Right lobe of liver (tissue), 6 donors: ENCODE measurements at places on chromosomes 1 and 21.

DNA sequence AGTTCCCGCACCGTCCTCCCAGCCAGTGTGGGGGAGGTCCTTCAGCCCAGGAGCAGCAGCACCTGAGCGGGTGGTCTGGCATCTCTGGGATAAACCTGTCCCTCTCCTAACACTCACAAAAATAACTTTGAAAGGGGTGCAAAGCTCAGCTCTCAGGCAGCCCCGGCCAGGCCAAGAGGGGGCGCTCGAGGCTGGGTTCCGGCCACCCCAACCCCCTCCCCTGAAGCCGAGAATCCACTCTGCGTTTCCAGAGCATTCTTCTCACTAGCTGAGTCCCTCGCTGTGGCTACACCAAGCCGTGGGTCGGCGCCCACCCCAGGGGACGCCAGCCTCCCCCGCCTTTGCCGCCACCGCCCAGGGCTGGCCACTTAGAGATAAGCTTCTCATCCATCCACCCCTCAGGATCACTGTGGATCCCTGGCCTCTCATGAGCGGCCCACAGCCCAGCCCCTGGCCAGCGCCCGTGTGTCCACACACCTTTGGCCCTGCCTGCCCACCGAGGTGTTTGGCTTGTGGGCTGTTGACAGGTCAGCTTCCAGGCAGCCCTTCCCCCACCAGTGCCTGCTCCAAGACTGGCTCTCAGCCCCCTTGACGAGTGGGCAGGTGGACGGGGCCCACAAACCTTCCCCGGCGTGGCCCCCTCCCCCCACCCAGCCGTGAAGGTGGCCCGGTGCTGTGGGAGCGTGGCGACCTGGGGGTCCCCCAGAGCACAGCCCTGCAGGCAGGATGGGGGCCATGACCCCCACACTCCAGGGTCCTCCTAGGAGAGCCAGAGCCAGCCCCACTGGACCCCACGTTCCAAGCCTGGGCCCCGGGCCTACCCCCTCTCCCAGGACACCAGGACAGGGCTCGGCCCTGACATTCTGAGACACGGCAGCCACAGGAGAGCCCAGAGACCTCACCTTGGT lies 1.9 kb downstream of the FTCD start:
- DNase-seq = peak; percentile 91

DNA sequence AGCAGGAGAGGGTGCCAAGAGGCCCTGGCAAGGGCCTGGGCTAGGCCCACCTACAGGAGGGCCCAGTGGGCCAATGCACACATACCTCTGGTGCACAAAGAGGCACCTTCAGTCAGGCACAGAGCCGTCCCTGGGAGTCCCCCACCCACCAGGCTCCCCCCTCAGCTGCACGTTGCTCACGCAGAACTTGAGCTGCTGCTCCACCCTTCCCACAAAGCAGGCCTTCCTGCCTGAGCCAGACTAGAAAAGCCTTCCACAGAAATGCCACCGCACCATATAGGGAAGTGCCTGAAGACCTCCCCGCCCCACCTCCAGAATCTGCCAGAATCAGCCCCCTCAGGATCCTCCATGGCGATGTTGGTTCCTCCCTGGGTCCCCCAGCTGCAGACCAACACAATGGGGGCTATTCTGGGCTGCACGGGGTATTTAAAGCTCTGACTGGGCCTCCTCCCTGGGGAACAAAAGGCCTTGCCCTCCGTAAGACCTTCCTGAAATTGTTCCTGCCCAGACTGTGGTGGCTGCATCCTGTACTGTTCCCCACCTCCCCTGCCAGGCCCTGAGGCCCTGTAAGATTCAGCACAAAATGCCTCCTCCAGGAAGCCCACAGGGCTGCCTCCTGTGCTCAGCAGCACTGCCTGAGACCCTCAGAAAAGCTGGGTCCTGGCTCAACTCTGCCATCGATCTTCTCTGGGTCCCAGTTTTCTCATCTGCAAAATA lies 27.2 kb downstream of the HSPG2 start:
- no peak for DNase-seq

DNA sequence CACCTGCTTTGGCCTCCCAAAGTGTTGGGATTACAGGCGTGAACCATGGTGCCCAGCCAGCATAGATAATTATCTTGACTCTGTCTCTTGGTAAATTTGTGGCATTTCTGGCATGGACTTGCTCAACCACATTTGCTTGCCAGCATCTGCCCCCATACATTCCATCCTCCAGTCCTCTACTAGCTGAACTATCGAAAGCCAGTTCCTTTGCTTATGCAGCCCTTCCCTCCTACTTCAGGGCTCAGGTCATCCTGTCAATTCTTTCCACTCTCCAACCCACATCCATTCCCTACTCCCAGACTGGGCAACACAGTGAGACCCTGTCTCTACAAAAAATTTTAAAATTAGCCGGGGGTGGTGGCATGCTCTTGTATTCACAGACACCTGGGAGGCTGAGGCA lies 13.0 kb upstream of the UQCRHL start:
- DNase-seq = no peak

GRCh38 chr1:160973491-160973890 lies 18.9 kb upstream of the ITLN2 start:
- DNase-seq = no peak

GRCh38 chr1:59018446-59018845 lies 234.6 kb upstream of the JUN start:
- DNase-seq = no peak

- no peak for DNase-seq
Measured at GRCh38 chr1:115306146-115306545, 31.9 kb downstream of the NGF start.

DNA sequence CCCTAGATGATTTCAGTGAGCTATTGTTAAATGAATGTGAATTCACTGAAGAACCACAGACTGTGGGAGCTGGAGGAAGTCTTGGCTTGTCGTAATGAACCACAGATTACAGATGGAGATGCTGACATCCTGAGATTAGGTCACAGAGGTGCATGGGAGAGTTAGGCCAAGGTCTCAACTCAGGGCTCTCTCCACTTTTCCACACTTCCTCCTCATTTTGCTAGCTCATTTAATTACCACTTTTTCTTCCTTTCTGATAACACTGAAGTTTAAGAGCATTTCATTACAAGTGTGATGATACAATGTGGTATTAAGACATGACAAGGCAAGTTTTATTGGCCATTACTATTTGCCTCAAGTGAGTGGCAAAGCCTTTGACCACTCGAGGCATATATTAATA lies 30.8 kb downstream of the ST6GALNAC3 start:
- no peak for DNase-seq

GRCh38 chr1:26556111-26556510 lies 26.6 kb downstream of the RPS6KA1 start:
- no peak for DNase-seq

DNA sequence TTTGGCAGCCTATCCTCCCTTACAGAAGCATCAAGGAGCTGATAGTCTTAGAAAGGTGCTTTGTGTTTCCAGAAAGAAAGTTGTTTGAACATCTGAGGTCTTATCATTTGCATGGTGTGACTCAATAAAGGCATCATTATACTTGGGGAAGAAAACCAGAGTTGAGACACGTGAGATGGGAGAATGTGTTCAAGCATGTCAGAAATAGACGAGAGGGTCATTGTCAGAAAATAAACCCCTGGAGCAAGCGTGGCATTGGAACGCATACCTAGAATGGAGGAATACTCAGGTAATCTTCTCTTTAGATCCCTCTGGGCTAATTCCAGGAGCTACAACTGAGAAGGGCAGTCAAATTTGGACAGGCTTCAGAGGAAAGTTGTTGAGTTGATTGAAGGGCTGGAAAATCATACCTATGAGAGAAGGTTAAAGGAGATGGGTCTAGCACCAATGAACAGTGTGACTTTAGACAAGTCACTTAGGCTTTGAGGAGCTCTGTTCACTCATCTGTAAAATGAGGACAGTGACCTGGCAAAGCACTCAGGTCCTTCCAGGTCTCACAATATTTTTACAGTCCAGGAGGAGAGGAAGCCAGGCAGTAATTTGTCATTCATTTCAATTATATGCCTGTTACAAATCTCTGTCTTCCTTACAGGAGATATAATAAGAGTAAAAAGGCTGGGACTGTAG lies 101.3 kb upstream of the C1orf21 start:
- no peak for DNase-seq

DNA sequence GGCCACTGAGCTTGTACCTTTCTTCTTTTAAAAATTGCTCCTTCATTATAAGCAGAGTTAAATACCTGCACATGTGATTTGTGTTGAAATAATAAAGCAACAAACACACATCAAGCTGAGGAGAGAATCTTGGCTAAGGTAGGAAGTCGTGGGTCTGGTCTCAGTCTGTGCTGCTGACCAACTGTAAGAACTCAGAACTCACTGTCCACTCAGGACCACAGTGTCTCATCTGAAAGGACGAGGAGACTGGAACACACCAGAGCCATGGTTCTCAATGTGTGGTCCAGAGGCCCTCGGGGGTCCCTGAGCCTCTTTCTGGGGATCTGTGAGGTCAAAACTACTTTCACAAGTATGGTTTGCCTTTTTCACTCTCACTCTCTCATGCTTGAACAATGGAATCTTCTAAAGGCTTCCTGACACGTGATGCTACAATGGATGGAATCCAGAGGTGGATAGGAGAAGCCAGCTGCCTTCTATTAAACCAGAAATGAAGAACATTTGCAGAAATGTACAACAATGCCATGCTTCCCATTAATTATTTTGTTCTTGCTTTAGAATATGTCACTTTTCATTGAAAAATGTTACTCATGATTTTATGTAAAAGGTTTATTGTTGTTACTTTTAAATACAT lies 17.3 kb upstream of the ETS2 start:
- no peak for DNase-seq

DNA sequence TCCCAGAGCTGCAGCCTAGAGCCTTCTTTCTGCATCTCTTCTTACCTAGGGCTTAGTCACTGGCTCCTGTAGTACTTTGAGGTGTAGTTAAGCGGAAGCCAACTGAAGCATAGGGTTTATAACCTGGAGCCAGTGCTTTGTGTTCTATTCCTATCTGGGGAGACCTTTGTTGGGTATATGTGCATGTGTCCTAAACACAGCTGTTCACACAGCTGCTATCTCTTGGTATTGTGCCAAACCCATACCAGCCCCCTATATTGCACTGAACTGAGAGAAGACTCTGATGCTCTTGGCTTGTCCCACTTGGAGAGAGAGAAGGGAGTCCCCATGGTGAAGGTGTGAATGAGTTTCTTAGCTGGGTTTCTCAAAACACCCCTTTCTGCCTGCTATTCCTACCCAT lies 17.2 kb upstream of the NFASC start:
- no peak for DNase-seq

DNA sequence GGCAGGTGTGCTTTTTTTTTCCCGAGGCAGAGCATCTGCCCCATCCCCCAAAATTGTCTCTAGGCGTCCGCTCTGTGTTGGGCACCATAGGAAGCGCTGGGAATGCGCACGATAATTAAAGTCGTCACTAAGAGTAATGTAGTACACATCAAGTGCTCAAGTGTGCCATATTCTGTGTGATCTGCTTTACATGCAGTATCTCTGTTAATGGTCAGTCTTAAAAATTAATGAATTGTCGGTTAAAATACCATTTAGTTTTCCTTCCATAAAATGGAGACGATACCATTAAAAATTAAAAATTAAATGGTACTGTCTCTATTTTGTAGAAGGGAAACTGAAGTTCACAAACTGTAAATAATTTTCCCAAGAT lies 544 bp upstream of the CCT8 start:
- DNase-seq = no peak

DNA sequence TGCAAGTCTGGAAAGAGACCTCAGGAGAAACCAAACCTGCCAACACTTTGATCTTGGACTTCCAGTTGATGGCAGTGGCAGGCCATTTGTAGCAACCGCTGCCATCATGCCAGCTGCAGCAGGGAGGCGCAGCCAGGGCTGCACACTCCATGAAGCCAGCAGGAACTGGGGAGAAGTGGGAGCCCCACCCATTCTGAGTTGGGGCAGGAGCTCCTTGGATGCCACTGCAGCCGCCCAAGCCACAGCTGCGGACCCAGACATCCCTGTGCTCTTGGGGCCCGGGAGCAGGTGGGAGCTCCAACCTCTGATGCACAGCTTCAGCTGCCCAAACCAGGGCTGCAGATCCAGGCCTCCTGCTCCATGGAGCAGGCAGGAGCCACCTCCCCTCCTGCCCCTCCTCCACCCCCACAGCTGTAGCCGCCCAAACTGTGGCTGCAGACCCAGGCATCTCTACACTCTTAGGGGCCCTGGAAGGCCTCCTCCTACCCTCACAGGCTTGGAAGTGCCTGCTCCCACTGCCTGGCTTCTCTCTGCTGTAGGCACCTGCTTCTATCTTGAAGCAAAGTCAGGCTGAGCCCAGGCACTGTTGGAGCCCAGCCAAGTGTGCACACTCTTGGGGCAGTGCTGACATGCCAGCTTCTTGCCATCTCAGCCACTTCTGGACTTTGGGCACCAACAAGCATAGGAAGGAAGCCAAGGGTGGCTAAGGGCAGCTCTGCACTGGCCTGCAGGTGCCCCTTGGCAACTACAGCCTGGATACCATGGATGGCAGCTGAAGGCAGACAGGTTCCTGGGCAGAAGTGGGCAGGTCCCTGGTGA lies 20.0 kb upstream of the DISP1 start:
- DNase-seq = peak; percentile 25

GRCh38 chr1:2046174-2046917 lies 3.9 kb upstream of the PRKCZ start:
- DNase-seq = peak; percentile 91

- DNase-seq = peak; percentile 81
Measured at GRCh38 chr1:46613661-46614603, 2.7 kb downstream of the MOB3C start.

DNA sequence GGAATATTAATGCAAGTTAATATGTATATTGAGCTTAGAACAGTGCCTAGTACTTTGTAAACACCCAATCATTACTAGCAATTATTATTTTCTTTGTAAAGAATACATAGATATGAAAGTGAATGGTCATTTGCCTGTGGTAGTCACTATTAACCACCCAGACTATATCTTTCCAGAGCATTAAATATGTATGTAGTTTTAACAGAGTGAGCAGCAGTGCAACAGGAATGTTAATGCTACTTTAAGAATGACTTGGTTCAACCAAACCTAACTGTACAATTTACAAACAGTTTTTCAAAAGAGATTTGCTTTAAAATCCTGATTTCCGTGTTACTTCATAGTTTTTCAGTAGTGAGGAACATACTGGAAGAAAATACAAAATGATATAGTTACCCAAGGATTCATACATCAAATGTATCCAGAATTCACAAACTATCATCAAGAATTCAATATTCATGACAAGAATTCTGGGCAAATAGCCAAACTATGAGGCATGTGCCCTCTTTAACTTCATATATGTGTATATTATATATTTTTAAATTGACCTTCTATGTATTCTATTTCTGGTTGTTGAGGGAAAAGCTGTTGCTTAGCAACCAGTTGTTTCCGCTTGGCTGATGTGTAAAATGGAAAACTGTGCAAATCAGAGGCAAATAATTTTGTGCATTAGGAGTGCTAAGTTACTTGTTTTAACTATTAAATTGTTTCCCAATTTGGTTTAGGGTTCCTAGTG lies 34.9 kb upstream of the IVNS1ABP start:
- no peak for DNase-seq
